Stimulated activated CD4-positive, alpha-beta T cell treated with anti-CD3 and anti-CD28 coated beads, Interleukin-15, amount 100 ng/mL, for 1 hour (primary cell): ENCODE measurements at places on chromosomes 3 and 15.

GRCh38 chr3:190677001-190677400 lies 163.1 kb downstream of the IL1RAP start:
- DNase-seq, result no peak

DNA sequence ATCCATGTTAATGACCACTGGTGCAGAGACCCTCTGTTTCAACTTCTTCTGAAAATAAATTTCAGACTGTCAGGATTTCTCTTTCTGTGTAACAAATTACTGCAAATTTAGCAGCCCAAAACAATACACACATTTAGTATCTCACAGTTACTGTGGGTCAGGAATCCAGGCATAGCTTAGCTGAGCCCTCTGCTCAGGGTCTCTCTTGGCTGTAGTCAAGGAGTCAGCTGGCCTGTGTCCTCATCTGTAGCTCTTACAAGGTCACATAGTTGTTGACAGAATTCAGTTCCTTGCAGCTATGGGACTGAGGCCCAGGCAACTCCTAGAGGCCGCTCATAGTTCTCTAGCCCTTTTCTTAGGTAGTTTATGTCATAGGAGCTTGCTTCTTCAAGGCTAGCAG lies 51.9 kb downstream of the NKIRAS1 start:
- DNase-seq, result no peak

DNA sequence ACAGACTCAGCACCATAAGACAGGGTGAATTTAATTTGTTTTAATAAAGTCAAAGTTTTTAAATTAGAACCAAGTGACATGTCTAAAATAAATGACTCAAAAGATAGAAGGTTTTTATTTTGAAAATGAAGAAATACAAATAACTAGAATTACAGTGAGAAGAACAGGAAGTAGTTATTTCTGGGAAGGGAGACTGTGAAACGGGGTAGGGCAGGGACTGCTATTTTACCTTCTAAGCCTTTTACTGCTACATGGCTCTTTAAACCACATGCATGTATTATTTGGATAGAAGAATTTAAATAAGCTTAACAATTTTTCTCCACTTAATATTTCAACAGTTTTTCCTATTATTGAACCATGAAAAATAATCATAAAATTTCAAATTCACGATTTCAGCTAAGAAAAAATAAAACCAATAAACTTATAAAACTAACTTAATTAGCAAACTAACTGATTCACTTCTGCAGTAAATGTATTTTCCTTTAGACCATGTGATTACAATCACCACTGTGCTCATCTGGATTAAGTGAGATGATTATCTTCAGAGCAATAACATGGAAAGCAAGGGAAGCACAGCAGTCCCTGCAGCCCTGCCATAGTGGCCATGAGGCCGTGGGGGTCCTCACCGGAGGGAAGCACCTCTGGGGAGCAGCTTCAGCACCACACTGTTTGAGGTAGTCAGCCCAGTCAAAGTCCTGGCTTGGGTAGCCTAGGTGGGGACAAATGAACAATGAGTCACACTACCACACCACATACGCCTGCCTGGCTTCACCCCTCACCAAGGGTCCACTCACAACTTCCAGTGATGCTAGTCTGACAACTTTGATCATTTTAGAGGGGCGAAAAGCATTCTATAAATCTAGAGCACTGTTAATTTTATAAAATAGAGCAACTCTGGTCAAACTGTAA lies 28.3 kb upstream of the STIMATE start:
- DNase-seq, result no peak

GRCh38 chr3:149299938-149300801 lies 33.3 kb downstream of the TM4SF18 start:
- DNase-seq, result no peak

DNA sequence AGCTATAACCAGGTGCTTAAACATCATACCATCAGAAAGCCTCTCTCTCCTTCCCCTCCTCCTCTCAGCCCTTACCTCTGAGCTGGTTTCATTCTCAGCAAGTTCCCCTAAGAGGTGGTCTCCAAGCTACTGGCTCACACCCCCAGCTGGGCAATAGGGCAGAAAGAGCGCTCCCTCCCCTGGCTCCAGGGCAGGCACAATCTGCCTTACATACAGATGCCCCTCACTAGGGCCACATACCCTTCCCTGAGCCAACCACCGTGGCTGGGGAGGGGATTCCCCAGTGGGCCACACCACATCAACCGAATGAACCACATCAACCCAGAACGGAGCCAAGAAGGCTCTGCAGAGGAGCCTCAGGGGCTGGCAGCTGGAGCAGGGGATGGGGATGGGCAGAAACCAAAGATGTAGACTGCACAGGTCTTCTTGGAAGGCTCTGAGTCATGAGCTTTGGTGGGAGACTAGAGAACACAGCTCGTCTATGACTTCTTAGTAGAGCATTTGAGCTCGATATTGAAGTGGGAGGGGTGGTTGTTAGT lies 4.6 kb upstream of the FBLN2 start:
- peak; percentile 20 for DNase-seq
